ENCODE measurements at places on chromosomes 12 and 14.

GRCh38 chr14:94153750-94154342 is 20.3 kb upstream of the PPP4R4 start:
- no peak for DNase-seq

GRCh38 chr12:46124848-46125619 is 134.7 kb upstream of the SCAF11 start:
- peak; percentile 6 for DNase-seq

GRCh38 chr12:123787466-123787865 is 25.4 kb downstream of the DNAH10 start:
- DNase-seq = no peak

DNA sequence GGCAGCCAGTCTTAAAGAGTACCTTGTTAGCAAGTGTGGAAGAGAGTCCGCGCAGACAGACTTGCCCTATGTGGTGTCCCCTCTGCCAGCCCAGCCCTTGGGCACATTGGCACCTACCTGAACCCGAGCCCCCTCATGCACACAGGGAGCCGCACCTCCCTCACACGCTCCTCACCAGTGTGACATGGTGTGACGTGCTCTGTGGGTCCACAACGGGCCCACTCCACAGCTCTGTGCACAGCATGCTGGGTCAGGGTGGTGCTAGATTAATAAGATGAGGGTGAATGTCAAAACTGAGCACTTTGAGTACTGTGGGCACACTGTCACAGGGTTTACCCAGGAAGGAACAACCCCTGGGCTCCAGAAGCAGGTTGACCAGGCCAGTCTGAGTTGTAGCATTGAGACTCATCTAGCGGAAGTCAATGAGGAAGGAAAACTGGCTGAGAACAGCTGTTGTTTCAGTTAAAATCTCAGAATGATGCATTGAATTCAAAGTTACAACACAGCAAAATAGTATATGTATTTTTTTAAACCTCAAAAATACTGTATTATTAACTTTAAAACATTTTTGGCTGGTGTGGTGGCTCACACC is 53.4 kb upstream of the AMN start:
- DNase-seq = no peak

DNA sequence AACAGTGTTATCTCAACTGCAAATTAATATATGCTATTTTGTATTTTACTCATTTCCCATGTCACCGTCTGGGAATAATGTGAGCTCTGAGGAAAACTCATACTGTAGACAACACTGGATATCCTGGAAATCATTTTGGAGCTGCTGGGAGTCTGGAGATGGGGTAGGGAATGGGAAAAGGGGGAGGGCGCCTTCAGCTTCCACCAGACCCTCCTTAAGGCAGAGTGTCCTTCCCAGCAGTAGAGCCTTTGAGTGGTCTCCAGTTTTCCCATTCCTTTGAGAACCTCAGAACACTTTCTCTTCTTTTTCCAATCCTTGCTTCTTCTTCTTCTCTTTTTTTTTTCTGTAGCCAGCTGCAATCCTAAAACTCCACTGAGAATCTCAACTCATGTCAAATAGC is 5.4 kb upstream of the LRIG3 start:
- DNase-seq = no peak

- DNase-seq = no peak
Measured at GRCh38 chr12:68392376-68392775, 60.2 kb upstream of the MDM1 start.

GRCh38 chr14:24828486-24828885 is 194.5 kb upstream of the GZMB start:
- no peak for DNase-seq

GRCh38 chr12:130788515-130788914 is 50.5 kb downstream of the STX2 start:
- no peak for DNase-seq

- DNase-seq = no peak
Measured at GRCh38 chr14:66476964-66477363, 9.2 kb upstream of the CCDC196 start.

DNA sequence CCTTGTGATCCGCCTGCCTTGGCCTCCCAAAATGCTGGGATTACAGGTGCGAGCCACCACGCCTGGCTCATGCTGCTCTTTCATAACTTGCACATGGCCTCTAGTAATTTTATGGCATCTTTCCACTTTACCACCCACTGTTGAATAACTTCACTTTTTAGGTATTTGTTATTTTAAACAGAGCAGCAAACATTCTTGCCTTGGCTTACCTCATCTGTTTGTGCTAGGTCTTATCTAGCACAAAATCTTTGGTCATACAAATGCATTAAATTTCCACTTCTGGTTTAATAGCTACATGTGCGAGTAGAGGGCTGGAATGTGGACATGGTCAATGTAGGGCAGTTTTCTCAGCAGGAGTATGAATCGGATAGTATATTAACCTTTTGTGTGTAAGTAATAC is 38.8 kb upstream of the ATF7IP start:
- DNase-seq = no peak

DNA sequence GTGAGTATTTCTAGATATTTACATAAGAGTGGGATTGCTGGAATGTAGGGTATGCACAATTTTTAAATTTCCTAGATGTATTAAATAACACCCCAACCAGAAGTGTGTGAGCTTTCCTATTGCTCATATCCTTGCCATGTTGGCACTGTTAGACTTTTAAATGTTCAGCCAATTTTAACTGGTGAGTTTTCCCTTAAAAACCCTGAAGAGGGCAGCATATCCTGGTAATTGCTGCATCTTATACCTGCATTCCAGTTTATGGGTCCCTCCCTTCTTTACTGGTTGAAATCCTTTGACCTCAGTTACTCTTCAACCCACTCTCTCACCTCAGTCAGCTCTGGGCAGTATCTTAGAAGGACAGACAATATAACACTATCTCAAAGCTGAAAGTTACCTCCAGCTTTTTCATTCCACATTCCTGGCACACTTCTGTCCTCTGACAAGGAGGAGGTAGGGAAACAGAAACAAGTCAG is 270.6 kb downstream of the PAWR start:
- DNase-seq = no peak

DNA sequence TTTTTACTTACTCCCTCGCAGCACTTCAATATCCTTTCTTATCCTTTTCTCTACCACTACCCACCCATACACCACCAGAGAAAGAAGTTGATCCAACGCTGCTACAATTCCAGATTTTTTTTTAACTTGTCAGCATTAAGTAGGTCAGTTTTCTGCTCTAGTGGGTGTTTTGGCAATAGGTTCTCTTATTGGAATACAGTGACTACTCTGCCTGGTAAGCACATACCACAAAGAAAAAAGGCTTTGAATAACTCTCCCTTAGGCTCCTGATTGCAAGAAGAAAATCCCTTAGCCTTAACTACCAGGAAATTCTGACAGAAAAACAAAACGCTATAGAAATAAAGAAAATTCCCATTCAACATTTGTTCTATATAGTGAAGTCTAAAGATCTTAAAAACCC is 72.0 kb downstream of the NUMB start:
- DNase-seq = no peak

DNA sequence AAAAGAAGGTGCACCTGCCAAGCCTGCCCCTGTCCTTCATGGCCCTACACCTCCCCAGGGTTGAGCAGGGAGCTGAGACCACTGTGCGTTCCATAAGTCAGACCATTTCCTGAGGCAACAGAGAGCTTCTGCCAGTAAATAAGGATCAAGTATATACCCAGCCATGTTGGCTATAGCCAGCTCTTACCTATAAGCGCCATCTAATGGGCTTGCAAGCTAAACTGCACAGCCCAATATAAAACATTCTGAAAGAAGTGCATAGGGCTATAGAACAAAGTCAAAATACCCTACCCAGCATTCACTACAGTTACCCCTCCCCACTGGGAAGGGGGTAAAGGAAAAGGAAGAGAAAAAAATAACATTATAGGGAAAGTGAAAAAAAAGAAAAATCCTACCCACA is 59.3 kb upstream of the SCAF11 start:
- DNase-seq = no peak

- DNase-seq = no peak
Measured at GRCh38 chr14:91585856-91586255, 75.7 kb upstream of the PPP4R3A start.

GRCh38 chr12:80282761-80283160 is 161.3 kb upstream of the PTPRQ start:
- no peak for DNase-seq

GRCh38 chr12:49154221-49154620 is 23.0 kb upstream of the TUBA1B start:
- DNase-seq = no peak

GRCh38 chr12:124788936-124789555 is 74.6 kb downstream of the SCARB1 start:
- DNase-seq = no peak
